ENCODE measurements at places on chromosomes 11 and 22.

GRCh38 chr11:1863352-1864216 lies 10.7 kb downstream of the LSP1 start:
- no peak for DNase-seq

DNA sequence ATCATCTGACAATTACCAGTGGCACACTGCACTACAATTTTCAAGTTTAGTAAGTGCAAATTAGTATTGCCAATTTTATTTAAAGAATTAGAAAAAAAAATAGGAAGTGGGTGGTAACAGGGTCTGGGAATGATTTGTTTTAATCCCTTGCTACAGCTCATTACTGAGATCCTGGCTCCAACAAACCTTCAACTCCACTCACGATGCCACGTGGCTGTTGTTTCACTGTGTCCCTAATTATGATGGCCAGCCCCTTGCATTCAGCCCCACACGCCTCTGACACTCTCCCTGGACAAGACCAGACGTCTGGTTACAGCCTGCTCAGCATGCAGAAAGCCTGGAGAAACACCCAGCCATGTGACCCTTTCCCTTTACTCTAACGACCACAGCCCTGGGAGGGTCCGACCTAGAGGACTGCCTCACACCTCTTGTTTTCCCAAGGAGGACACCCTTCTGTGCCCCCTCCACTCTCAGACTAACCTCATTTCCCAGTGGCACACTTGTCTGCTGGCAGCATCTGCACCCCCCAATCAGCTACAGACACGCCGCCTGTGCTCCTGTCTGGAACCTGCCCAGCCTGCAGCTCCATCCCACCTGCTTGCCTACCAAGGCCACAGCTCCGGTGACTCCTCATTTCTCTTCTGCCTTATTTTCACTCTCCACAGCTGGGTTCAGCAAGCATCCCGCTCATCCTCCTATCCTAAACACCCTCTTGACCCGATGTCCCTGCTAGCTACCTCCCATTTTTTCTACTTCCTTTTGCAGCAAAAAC lies 18.5 kb upstream of the SLC25A1 start:
- DNase-seq = no peak

GRCh38 chr11:133678191-133678590 lies 145.9 kb upstream of the OPCML start:
- DNase-seq = no peak

DNA sequence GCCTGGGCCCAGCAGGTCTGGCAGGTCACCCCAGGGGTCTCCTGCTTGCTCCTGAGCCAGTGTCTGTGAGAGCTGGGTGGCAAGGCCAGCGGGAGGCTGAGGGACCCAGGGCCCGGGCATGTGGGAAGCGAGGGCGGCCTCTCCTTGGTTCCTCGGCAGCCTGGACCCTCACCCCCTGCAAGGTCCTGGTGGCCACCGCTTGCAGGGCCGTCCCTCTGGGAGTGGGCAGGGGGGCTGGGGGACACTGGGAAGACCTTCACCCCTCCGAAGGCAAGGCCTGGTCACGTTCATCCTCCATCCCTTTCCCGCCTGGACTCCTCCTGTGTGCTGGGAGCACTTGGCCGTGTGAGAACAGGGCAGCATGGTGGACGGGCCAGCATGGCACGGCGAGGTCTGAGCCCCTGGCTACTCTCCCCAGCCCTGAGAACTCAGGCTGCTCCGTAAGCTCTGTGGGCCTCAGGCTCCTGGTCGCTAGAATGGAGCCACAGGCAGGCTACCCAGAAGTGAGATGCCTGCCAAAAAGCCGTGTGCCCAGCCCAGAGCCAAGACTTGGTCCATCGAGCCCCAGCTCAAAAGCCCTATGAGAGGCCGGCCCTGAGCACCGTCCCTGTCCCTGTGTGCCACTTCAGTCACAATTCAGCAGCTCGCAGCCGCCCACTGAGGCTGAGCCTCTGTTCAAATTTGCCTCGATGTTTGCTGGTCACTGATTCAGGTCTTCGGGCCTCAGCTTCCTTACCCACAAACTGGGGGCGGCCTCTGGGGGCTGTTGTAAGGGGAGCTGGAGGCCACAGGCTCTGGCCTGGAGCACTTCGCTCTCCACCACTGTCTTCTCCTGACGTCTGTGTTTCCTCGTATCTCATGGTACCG lies 45.0 kb downstream of the IGLL1 start:
- no peak for DNase-seq

GRCh38 chr11:26950260-26950719 lies 43.6 kb upstream of the FIBIN start:
- no peak for DNase-seq

- DNase-seq = no peak
These were observed 39.4 kb downstream of the PC start for GRCh38 chr11:66918741-66919140.

DNA sequence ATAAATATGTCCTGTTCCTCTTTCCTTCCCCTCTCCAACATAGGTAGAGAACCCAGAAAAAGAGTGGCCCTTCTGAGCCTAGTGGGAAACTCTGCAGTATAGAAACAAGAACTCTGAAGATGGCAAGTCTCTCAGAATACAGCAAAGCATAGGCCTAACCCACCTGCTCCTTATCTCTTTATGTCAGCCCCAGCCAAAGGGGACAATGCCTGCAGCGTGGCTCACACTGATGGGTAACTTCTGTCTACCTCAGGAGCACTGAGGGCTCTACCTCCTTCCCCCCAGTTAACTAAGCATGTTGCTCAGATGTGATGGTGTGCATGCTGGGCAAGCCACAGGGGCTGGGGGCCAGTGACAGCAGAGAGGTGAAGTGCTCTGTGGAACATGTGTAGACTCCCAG lies 4.9 kb upstream of the NRIP3 start:
- no peak for DNase-seq

- DNase-seq = no peak
These were observed 29.5 kb upstream of the TESMIN start for GRCh38 chr11:68780829-68781228.

DNA sequence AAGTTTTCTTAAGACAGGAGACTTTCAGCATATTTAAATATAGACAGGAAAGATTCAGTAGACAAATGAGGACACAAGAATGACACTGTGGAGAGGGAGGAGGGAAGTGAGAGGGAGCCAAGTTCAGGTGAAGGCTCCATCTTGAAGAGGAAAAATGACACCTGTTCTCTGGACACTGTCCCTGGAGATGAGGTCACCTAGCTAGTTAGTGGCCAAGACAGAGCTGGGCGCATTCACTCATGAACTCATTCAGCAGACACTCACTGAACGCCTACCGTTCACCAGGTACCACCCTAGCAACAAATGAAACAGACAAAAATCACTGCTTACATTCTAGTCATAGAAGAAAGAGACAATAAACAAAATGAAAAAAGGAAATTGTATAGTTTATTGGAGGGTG lies 103.3 kb upstream of the PARVA start:
- DNase-seq = no peak

GRCh38 chr11:133403900-133404299 lies 128.4 kb downstream of the OPCML start:
- no peak for DNase-seq

GRCh38 chr11:31218847-31219246 lies 150.7 kb downstream of the DCDC1 start:
- no peak for DNase-seq

DNA sequence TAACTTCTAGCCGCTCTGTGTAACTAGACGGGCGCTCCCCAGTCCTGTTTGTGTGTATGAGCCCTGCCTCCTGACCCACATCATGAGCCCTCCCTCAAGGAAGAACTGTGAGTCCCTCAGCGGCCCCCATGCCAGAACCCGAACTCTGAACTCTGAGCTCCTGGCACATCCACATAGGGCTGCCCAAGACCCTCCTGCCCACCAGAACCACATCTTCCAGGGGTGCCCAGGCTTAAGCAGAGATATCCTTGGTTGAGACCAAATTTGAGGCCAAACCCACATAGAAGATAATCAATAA lies 3.0 kb downstream of the TRIM29 start:
- no peak for DNase-seq

GRCh38 chr22:22953791-22954190 lies 66.2 kb downstream of the IGLL5 start:
- no peak for DNase-seq

DNA sequence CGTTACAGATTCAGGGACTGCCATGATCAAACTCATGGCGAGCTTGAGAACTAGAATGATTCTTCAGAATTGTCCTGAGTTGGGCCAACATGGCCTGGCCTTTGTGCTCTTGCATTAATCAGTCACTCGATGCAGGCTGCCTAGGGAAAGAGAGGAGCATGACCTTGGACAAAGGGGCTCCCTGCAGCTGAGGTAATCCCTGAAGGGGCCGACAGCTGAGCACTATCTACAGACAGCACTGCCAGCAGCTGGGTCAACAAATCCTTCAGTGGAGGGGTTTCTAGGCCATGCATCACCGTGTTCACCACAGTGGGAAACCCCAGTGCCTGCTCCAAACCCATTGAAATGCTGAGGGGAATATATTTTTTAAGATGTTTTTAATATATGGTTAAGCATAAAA lies 159.5 kb upstream of the POU2AF2 start:
- DNase-seq = no peak
